ENCODE measurements at places on chromosomes 1 and 21.

DNA sequence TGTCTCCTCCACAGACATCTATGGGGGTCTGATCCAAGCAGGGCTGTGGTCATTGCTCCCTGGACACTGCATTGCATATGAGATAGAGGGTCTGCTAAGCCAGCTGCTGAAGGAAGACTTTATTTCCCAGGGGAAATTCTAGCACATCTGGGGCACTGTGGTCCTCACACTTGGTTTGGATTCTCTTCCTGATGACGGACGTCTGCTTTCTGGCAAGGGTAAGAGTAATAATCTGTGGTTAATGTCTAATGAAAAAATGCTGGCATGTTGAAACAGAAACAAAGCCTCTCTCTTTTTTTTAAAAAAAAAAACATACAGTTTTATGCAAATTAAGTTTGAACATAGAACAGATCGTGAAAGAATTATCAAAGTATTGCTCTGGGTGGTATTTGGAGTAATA lies 553.9 kb downstream of the DPYD start:
- no peak overlapping the region for H3K4me3 ChIP-seq
- no peak overlapping the region for H3K27ac ChIP-seq
- DNase-seq, result peak; percentile 42
- no peaks in the 10 kb centered on the region for H3K27me3 ChIP-seq

DNA sequence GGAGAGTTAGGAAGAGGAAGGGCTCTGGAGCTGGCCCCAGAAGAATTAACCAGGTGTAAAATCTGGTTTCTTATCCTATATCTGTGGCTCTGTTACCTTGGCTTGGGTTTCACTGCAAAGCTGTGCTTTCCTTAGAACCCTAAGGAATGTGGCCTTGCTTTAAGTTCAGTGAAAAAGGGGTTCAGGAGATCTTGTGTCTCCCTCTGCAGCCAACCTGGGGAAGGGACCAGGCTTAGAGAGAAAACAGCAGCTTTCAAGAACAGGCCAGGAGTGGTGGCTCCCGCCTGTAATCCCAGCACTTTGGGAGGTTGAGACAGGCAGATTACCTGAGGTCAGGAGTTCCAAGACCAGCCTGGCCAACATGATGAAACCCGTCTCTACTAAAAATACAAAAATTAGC lies 16.1 kb upstream of the MYCL start:
- H3K4me3 ChIP-seq, result no peak overlapping the region
- no peaks in the 10 kb centered on the region for H3K4me1 ChIP-seq
- H3K27me3 ChIP-seq, result peaks cover 7% of the 10 kb centered on the region
- no peak for DNase-seq
- H3K27ac ChIP-seq, result no peak overlapping the region

GRCh38 chr21:25573409-25574206 lies 33.7 kb downstream of the MRPL39 start:
- H3K27ac ChIP-seq, result peak overlapping the region; percentile 90
- H3K36me3 ChIP-seq, result peaks cover 3% of the 10 kb centered on the region
- H3K27me3 ChIP-seq, result no peaks in the 10 kb centered on the region

- H3K27me3 ChIP-seq, result peaks cover 2% of the 10 kb centered on the region
- H3K4me3 ChIP-seq, result no peak overlapping the region
- H3K27ac ChIP-seq, result peak overlapping the region; percentile 67
- no peaks in the 10 kb centered on the region for H3K36me3 ChIP-seq
- DNase-seq, result no peak
Observed at GRCh38 chr1:24109166-24109483, 2.8 kb downstream of the MYOM3 start.

DNA sequence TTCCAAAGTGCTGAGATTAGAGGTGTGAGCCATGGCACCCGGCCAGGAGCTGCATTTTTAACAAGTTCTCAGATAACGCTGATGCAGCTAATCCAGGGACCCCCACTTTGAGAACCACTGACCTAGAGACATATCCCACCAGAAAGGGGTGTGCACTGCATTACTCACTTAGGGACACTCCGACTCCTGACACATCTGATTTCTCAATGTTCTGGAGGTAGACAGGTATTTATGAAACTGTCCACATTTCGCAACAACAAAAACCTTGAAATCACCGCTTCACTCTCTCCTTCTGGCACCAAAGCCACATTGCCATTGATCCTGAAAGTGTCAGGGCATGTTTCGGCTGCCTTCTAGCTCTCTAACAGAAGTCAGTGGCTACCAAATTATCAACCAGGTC lies 23.2 kb upstream of the CAMTA1 start:
- H3K36me3 ChIP-seq, result no peaks in the 10 kb centered on the region
- H3K27ac ChIP-seq, result no peak overlapping the region
- H3K4me3 ChIP-seq, result no peak overlapping the region

- no peak for DNase-seq
- no peaks in the 10 kb centered on the region for H3K27me3 ChIP-seq
- H3K4me1 ChIP-seq, result no peaks in the 10 kb centered on the region
- no peak overlapping the region for H3K4me3 ChIP-seq
- no peak overlapping the region for H3K27ac ChIP-seq
Observed at GRCh38 chr1:234572966-234573365, 37.0 kb downstream of the IRF2BP2 start.

GRCh38 chr1:35644204-35644603 lies 2.9 kb upstream of the PSMB2 start:
- H3K4me3 ChIP-seq, result no peak overlapping the region
- no peaks in the 10 kb centered on the region for H3K4me1 ChIP-seq
- H3K27me3 ChIP-seq, result peaks cover 7% of the 10 kb centered on the region
- no peaks in the 10 kb centered on the region for H3K36me3 ChIP-seq
- no peak overlapping the region for H3K27ac ChIP-seq

DNA sequence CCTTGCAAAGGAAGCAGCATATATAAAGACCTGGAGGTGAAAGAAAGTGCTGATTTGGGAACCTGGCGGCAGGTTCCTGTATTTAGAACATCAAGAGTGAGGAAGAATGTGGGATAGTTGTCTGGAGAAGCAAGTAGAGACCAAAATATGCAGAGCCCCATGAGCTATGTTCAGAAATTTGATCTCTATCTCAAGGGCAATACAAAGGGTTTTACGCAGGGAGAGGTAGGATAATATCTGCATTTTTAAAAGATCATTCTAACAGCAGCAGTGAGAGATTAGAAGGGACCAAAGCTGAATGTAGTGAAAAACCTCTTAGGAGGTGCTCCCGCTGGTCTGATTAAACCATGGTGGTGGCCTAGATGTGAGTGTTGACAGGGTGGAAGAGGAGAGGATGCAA lies 453.9 kb upstream of the PKN2 start:
- H3K4me3 ChIP-seq, result no peak overlapping the region
- no peaks in the 10 kb centered on the region for H3K4me1 ChIP-seq
- H3K36me3 ChIP-seq, result no peaks in the 10 kb centered on the region
- no peaks in the 10 kb centered on the region for H3K27me3 ChIP-seq
- no peak for DNase-seq

DNA sequence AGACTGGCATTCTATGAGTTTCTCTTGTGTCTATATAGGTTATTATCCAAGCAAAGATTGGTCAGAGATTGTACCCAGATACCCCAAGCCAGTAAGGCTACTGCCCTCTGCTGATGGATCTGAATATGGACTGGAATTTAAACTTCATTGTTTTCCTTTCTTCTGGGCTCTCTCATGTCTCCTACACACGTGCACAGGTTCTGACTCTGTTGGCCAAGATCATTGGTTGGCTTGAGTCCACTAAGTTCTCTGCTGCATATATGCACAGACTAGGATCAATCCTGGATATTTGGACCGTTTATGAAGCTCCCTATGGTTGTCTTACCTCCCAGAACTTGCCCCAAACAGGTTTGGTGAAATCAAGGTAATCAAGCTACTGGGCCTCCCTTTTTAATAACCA lies 69.7 kb downstream of the CC2D1B start:
- no peaks in the 10 kb centered on the region for H3K4me1 ChIP-seq
- H3K36me3 ChIP-seq, result no peaks in the 10 kb centered on the region
- no peak overlapping the region for H3K27ac ChIP-seq
- H3K4me3 ChIP-seq, result no peak overlapping the region
- DNase-seq, result peak; percentile 46
- H3K27me3 ChIP-seq, result no peaks in the 10 kb centered on the region

GRCh38 chr1:9150582-9151327 lies 21.9 kb upstream of the GPR157 start:
- peaks cover 32% of the 10 kb centered on the region for H3K36me3 ChIP-seq
- no peak for DNase-seq
- H3K27ac ChIP-seq, result no peak overlapping the region
- H3K4me3 ChIP-seq, result no peak overlapping the region

GRCh38 chr1:116694524-116694923 lies 27.0 kb upstream of the IGSF3 start:
- peaks cover 7% of the 10 kb centered on the region for H3K27me3 ChIP-seq
- no peak overlapping the region for H3K27ac ChIP-seq
- H3K4me3 ChIP-seq, result no peak overlapping the region

GRCh38 chr1:19309123-19309813 lies 2.7 kb downstream of the AKR7A2 start:
- H3K4me3 ChIP-seq, result no peak overlapping the region
- no peaks in the 10 kb centered on the region for H3K27me3 ChIP-seq
- peaks cover 25% of the 10 kb centered on the region for H3K4me1 ChIP-seq
- peak; percentile 54 for DNase-seq

DNA sequence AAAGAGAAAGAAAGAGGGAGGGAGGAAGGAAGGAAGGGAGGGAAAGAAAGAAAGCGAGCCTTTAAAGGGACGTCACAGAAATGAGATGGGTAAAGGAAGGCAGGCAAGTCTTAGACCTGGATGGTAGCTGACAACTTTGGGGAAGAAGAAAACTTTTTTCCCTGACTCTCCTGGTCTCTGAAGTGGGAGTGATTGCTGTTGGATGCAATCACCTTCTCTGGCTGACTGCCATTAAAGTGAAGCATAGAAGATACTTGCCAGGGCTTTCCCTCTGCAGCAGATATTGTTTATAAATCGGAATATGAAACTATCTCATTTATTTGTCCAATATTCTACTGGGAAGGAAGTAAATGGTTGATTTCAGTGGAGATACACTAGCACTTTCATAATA lies 27.0 kb downstream of the VCAM1 start:
- H3K27ac ChIP-seq, result no peak overlapping the region
- no peaks in the 10 kb centered on the region for H3K27me3 ChIP-seq
- no peaks in the 10 kb centered on the region for H3K36me3 ChIP-seq
- H3K4me3 ChIP-seq, result no peak overlapping the region
- H3K4me1 ChIP-seq, result no peaks in the 10 kb centered on the region
- no peak for DNase-seq

GRCh38 chr1:3105167-3105863 lies 36.3 kb downstream of the PRDM16 start:
- H3K4me1 ChIP-seq, result peaks cover 10% of the 10 kb centered on the region
- H3K4me3 ChIP-seq, result no peak overlapping the region
- DNase-seq, result peak; percentile 68
- no peaks in the 10 kb centered on the region for H3K36me3 ChIP-seq
- H3K27ac ChIP-seq, result no peak overlapping the region

DNA sequence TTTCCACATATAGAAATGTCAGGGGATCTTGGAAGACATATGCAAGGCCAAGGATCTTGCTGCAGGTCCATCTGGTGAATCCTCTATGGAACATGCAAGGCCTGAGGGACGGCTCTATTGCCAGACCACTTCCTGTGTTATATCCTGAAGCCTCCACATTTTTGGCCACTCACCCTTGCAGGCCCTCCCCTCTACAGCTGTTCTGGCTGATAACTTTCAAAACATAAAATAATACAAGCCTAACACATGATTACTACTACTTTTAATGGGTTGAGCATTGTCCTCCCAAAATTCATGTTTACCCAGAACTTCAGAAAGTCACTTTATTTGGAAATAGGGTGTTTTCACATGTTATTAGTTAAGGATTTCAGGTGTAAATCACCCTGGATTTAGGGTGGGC lies 18.5 kb upstream of the LYPLAL1 start:
- H3K27ac ChIP-seq, result no peak overlapping the region
- no peak overlapping the region for H3K4me3 ChIP-seq
- H3K27me3 ChIP-seq, result no peaks in the 10 kb centered on the region
- no peaks in the 10 kb centered on the region for H3K4me1 ChIP-seq
- no peak for DNase-seq
- no peaks in the 10 kb centered on the region for H3K36me3 ChIP-seq

DNA sequence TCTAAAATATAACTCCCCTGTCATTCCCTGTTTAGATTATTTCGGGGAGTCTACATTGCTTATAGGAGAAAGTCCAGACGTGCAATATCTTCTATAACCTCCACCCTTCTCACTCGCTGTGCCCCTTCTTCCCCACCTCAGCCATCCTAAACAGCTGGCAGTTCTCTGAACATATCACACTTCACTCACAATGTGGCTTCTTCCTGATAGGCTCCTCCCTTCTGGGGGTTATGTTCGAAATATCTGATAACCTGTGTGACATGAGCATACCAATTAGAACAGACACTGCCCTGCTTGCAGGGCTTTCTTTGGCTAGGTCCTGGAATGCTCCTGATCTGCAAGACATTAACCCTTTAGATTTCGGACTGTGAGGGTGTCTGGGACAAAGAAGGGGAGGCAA lies 274.6 kb downstream of the NFIA start:
- H3K27me3 ChIP-seq, result no peaks in the 10 kb centered on the region
- DNase-seq, result no peak
- H3K27ac ChIP-seq, result no peak overlapping the region
- H3K36me3 ChIP-seq, result no peaks in the 10 kb centered on the region
- H3K4me3 ChIP-seq, result no peak overlapping the region

- no peak for DNase-seq
- no peaks in the 10 kb centered on the region for H3K36me3 ChIP-seq
- no peak overlapping the region for H3K4me3 ChIP-seq
Observed at GRCh38 chr1:206895325-206895724, 1.9 kb upstream of the IL24 start.

DNA sequence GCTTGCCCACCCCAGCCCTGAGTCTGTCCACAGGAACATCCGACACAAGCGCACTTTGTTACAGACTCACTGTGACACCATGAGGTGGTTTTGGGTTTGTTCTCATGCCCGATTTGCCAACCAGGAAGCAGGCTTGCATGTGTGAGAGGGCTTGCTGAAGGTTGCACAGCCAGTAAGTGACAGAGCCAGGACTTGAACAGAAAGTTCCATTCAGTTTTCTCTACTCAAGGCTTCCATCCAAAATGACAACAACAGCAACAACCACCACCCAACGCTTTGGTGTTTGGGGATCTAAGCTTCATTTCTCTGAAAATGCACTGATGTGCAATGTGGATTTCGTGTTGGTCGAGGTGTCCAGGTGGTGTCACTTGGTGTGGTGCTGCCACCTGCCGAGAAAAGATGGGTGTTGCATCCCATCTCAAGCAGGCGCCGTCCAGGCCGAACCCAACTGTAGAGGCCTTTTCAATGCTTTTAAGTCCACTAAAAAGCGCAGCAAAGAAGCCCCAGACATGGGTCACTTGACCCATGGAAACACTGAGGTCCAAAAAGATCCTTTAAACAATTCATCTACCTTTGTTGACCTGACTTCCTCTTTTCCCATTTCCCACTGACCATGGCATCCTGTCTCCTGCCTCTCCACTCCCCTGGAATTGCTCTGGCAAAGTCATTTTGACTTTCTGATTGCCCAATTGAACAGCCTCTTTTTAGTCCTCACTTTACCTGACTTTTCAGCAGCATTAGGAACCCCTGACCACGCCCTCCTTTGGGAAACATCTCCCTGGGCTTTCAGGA lies 12.2 kb downstream of the CITED4 start:
- DNase-seq, result no peak
- no peak overlapping the region for H3K27ac ChIP-seq
